ENCODE measurements at places on chromosomes 5 and 9. TPM values are rescaled to one million over a fixed set of nuclear protein-coding genes. Genes with fewer than 3 reads are reported as not detected.

DNA sequence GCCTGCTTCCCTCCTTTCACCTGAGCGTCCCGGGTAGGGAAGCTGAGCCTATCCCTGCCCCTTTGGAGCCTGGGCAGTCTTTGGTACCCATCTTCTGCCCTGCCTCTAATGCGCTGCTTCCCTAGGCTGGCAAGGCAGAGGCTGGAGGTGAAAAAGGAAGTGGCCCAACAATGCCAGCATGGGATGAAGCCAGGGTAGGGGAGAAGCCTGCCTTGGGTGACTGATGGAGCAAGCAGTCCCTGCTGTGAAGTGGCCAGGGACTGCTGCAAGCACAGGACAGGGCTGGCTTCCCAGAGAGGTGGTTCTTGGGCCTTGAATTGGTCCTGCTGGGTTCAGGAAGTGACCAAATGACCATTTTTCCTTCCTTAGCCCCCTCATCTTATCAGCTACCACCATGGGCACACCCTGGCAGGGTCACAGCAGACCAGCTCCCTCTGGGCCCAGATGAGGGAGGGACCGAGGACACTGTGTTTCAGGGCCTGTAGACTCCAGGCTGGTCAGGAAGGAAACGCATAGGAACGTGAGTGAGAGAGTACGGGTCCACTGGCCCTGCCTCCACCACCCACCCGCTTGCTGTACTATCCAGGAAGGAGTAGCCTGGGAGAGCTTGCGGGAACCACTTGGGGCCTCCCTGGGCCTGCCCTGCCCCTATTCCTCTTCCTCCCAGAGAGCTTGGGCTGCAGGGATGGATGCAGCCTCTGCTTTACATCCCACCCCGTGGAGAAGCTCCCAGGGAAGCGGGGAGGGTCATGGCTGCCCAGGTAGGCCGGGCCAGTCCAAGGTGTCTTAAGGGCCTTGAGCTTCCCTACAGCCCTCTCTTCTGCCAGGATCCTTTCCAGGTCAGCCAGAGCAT lies 102.6 kb downstream of the DAB2IP start:
- peaks cover 23% of the 10 kb centered on the region for H3K4me1 ChIP-seq
- H3K36me3 ChIP-seq = peaks cover 29% of the 10 kb centered on the region
- peak overlapping the region; percentile 56 for H3K27ac ChIP-seq
- H3K27me3 ChIP-seq = no peaks in the 10 kb centered on the region

DNA sequence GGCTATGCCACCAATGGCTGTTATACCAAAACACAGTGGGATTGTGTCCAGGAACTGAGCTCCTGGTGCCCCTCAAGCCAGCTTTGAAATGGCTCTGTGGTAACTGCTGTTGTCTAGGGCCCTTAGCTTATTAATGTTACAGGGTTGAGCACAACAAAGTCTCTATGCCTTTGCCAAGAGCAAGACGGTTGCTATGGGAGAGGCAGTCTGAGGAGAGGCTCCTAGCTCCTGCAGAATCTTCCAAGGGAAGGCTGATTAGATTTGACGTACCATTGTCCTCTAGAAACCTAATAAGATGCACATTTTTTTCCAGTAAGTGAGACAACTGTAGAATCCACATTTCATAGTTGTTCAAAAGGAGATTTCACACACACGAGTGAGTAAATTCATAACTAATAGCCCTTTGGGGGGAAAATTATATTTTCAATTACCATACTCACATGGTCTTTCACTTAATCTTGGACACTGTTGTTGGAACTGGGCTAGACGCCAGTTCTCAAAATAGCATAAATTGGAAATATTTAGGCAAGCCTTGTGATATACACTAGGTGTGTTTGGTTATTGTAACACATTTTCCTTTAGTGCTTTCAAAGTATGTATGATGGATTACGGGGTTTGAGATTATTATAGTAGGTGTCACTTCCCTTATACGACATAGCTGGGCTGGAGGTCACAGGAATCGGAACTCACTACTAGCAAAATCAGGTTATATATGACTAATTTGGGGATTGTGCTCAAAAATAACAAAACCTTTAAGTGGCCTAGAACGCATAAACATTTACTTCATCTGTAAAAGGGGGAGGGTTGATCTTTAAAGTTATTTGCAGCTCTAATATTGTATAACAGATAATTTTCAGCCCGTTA lies 186.3 kb upstream of the EGFLAM start:
- no peak overlapping the region for H3K27ac ChIP-seq
- H3K36me3 ChIP-seq = no peaks in the 10 kb centered on the region
- H3K27me3 ChIP-seq = no peaks in the 10 kb centered on the region
- H3K4me1 ChIP-seq = peaks cover 8% of the 10 kb centered on the region

GRCh38 chr5:78354066-78354670 lies 6.2 kb upstream of the SCAMP1 start:
- no peak for DNase-seq
- H3K4me3 ChIP-seq = no peak overlapping the region
- H3K27ac ChIP-seq = no peak overlapping the region

DNA sequence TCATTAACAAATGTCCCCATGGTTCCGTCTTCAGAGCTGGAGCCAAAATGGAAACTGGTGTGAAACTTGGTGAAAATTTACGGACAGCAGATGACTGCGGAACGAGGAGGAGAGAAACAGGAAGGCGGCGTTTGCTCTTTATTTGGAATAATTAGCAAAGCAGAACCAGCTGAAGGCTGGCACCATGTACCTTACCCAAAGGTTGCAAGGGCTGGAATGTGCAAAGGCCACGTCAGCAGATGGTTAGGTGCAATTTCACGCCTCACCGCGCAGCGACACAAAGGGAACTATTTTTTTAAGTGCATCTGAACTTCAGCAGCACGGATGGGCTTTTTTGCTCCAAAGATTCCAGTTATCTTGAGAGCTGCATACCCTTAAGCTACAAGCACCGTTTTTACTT lies 127.4 kb downstream of the COL23A1 start:
- H3K36me3 ChIP-seq = no peaks in the 10 kb centered on the region
- no peaks in the 10 kb centered on the region for H3K27me3 ChIP-seq
- DNase-seq = no peak
- H3K4me1 ChIP-seq = no peaks in the 10 kb centered on the region

- no peak for DNase-seq
- peaks cover 8% of the 10 kb centered on the region for H3K4me1 ChIP-seq
- peaks cover 11% of the 10 kb centered on the region for H3K27me3 ChIP-seq
- H3K4me3 ChIP-seq = no peak overlapping the region
- H3K27ac ChIP-seq = no peak overlapping the region
These were observed 17.3 kb downstream of the CSF1R start for GRCh38 chr5:150068961-150069645.

SLC4A9 gene
- polyA plus RNA-seq = 0.14 TPM

CCDC192 gene
- polyA plus RNA-seq = not detected

GRCh38 chr9:109718861-109719260 lies 61.1 kb upstream of the PALM2AKAP2 start:
- no peak overlapping the region for H3K27ac ChIP-seq
- no peak for DNase-seq
- H3K4me1 ChIP-seq = peaks cover 10% of the 10 kb centered on the region
- H3K36me3 ChIP-seq = no peaks in the 10 kb centered on the region
- H3K4me3 ChIP-seq = no peak overlapping the region
- H3K27me3 ChIP-seq = no peaks in the 10 kb centered on the region

- H3K27me3 ChIP-seq = no peaks in the 10 kb centered on the region
- H3K4me1 ChIP-seq = no peaks in the 10 kb centered on the region
- H3K36me3 ChIP-seq = no peaks in the 10 kb centered on the region
- no peak overlapping the region for H3K4me3 ChIP-seq
These were observed 324.5 kb downstream of the ARHGEF28 start for GRCh38 chr5:73950441-73950873.

- DNase-seq = no peak
- H3K27me3 ChIP-seq = no peaks in the 10 kb centered on the region
- no peaks in the 10 kb centered on the region for H3K36me3 ChIP-seq
- no peak overlapping the region for H3K4me3 ChIP-seq
These were observed 146.8 kb downstream of the EBF1 start for GRCh38 chr5:158952951-158953350.

SPINK5 gene
- 16.6 TPM for polyA plus RNA-seq

DNA sequence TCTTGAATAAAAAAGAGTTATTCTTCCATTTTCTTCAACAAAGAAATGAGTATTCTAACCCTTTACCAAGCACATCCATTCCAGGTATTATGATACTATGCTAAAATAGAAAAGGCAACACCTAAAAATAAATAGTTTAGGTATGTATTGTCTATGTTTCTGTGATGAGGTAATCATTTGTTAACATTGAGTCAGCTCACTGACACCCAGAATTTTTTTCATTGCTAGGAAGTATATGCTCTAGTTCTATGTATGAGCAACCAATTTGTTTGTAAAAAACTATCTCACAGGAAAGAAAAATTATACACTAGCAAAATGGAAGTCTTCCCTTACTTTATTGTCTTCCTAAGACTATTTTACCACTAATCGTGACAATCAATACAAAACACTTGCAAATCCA lies 615.6 kb upstream of the GRIN3A start:
- H3K27ac ChIP-seq = no peak overlapping the region
- no peak overlapping the region for H3K4me3 ChIP-seq
- H3K36me3 ChIP-seq = no peaks in the 10 kb centered on the region
- no peak for DNase-seq

DNA sequence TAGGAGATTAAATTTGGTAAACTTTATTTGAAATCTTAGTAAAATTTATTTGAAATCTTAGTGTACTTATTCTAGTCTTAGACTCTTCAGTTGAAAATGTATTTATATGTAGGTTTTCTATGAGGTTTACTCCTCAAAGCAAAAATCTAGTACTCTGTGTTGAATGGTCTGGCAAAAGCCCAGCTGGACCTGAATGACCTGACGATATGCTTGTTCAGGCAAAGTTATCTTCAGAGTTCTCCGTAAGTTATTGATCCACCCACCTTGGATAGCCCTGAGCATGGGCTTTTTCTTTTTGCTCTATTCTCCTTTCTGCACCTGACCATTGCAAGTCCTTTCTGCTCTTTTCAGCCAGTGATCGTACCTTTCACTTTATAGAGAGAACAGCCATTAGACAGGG lies 158.4 kb downstream of the MAN2A1 start:
- H3K27ac ChIP-seq = no peak overlapping the region
- H3K27me3 ChIP-seq = no peaks in the 10 kb centered on the region
- DNase-seq = no peak
- no peak overlapping the region for H3K4me3 ChIP-seq

ZFP2 gene
- polyA plus RNA-seq = 0.32 TPM

SLC6A7 gene
- polyA plus RNA-seq = not detected

- no peaks in the 10 kb centered on the region for H3K36me3 ChIP-seq
- no peak overlapping the region for H3K27ac ChIP-seq
- no peaks in the 10 kb centered on the region for H3K27me3 ChIP-seq
- H3K4me1 ChIP-seq = peaks cover 9% of the 10 kb centered on the region
- H3K4me3 ChIP-seq = no peak overlapping the region
These were observed 134.5 kb downstream of the GNAQ start for GRCh38 chr9:77896938-77897667.

GRCh38 chr5:38848637-38849036 lies 2.8 kb downstream of the OSMR start:
- peaks cover 25% of the 10 kb centered on the region for H3K36me3 ChIP-seq
- H3K27me3 ChIP-seq = no peaks in the 10 kb centered on the region
- H3K27ac ChIP-seq = no peak overlapping the region
- DNase-seq = no peak

- peak overlapping the region; percentile 92 for H3K27ac ChIP-seq
- peaks cover 20% of the 10 kb centered on the region for H3K4me1 ChIP-seq
- H3K36me3 ChIP-seq = no peaks in the 10 kb centered on the region
- no peak overlapping the region for H3K4me3 ChIP-seq
- peak; percentile 94 for DNase-seq
These were observed 34.1 kb upstream of the PLIN2 start for GRCh38 chr9:19161257-19162025.

DNA sequence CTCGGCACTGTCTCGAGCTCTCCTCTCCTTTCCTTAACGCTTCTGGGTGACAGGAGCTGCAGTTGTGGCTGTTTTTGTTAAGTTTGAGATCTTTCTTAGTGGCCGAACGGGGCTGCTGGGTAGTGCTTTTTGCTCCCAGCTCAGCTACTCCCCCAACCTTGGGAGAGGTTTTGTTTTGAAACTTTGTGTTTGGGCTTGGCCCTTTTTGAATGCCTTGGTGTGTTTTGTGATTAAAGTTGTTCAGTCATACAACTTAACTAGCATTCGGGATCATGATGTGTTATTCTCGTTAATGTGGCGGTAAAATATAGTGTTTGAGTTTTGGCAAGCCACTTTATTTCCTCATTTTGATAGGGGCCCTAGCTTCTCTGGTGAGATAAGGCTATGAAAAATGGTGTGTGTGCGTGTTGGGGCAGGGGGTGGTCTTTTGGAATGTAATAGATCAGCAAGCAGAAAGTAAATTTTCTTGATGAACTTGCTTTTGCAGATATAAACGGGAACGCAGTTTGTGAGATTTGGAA lies 1.1 kb downstream of the KDM3B start:
- H3K4me3 ChIP-seq = peak overlapping the region; percentile 88
- H3K27me3 ChIP-seq = no peaks in the 10 kb centered on the region
- DNase-seq = no peak
- peaks cover 35% of the 10 kb centered on the region for H3K4me1 ChIP-seq
- peak overlapping the region; percentile 77 for H3K27ac ChIP-seq
- peaks cover 5% of the 10 kb centered on the region for H3K36me3 ChIP-seq

DNA sequence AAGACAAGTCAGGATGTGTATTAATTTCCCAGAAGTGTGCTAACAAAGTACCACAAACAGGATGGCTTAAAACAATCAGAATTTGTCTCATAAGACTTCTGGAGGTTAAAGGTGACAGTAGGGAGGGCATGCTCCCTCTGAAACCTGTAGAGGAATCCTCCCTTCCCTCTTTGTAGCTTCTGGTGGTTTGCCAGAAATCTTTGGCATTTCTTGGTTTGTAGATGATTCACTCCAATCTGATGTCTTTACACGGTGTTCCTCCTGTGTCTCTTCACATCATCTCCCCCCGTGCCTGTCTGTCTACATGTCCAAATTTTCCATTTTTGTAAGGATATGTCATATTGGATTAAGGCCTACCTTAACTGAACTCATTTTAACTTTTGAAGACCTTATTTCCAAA lies 471.5 kb downstream of the ZNF608 start:
- no peak overlapping the region for H3K27ac ChIP-seq
- DNase-seq = no peak
- peaks cover 4% of the 10 kb centered on the region for H3K4me1 ChIP-seq
- H3K27me3 ChIP-seq = no peaks in the 10 kb centered on the region

- H3K4me3 ChIP-seq = peak overlapping the region; percentile 100
- H3K36me3 ChIP-seq = no peaks in the 10 kb centered on the region
- no peak for DNase-seq
- no peaks in the 10 kb centered on the region for H3K27me3 ChIP-seq
- H3K27ac ChIP-seq = peak overlapping the region; percentile 89
These were observed 1.0 kb downstream of the CEMIP2 start for GRCh38 chr9:71767163-71767775.

ANKRD20A1 gene
- 0.21 TPM for polyA plus RNA-seq

- H3K36me3 ChIP-seq = peaks cover 3% of the 10 kb centered on the region
- H3K4me1 ChIP-seq = peaks cover 5% of the 10 kb centered on the region
- H3K27me3 ChIP-seq = no peaks in the 10 kb centered on the region
- no peak for DNase-seq
- H3K4me3 ChIP-seq = no peak overlapping the region
These were observed 171.4 kb downstream of the RAPGEF6 start for GRCh38 chr5:131463656-131464055.

DNA sequence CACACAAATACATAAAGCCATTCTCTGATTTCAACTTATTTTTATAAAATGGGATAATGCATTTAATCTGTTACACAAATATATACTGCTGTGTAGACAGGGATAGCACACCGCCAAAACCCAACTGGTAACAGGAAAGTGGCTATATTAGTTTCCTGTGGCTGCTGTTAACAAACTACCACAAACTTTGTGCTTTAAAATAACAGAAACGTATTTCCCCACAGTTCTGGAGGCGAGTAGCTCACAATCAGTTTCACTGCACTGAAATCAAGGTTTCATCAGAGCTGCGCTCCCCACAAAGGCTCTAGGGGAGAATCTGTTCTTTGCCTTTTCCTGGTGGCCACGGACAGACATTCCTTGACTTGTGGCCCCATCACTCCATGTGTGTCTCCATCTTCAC lies 94.0 kb downstream of the MLLT3 start:
- H3K27me3 ChIP-seq = no peaks in the 10 kb centered on the region
- H3K27ac ChIP-seq = no peak overlapping the region
- H3K4me1 ChIP-seq = no peaks in the 10 kb centered on the region
- no peaks in the 10 kb centered on the region for H3K36me3 ChIP-seq

Measured in keratinocyte (primary cell).